ENCODE measurements at places on chromosomes 2 and 18.

DNA sequence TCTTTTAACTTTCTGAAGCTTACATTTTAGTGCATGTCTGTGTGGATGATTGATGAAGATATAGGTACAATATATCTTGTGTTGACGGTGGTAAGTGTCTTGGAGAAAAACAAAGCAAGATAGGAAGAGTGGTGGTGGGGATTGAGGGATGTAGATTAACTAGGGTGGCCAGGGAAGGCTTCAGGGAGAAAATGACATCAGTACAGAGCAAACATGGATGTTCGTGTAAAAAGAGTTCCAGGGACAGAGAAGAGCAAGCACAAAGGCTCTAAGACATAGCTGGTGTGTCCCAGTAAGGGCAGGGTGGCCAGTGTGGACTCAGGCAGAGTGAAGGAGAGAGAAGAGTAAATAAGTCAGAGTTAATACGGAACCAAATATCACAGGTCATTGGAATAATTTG is 2.7 kb upstream of the CERS6 start:
- peaks cover 10% of the 10 kb centered on the region for H3K4me1 ChIP-seq
- H3K27me3 ChIP-seq: no peaks in the 10 kb centered on the region
- H3K4me3 ChIP-seq: no peak overlapping the region
- no peak for DNase-seq
- no peaks in the 10 kb centered on the region for H3K36me3 ChIP-seq
- no peak overlapping the region for H3K27ac ChIP-seq

- no peak for DNase-seq
- no peak overlapping the region for H3K4me3 ChIP-seq
- H3K4me1 ChIP-seq: no peaks in the 10 kb centered on the region
- H3K36me3 ChIP-seq: no peaks in the 10 kb centered on the region
Observed at GRCh38 chr2:217612920-217613319, 389.9 kb downstream of the TNS1 start.

GRCh38 chr2:60861736-60862135 is 19.6 kb upstream of the REL start:
- no peak overlapping the region for H3K27ac ChIP-seq
- H3K4me3 ChIP-seq: no peak overlapping the region
- no peak for DNase-seq
- H3K27me3 ChIP-seq: no peaks in the 10 kb centered on the region

DNA sequence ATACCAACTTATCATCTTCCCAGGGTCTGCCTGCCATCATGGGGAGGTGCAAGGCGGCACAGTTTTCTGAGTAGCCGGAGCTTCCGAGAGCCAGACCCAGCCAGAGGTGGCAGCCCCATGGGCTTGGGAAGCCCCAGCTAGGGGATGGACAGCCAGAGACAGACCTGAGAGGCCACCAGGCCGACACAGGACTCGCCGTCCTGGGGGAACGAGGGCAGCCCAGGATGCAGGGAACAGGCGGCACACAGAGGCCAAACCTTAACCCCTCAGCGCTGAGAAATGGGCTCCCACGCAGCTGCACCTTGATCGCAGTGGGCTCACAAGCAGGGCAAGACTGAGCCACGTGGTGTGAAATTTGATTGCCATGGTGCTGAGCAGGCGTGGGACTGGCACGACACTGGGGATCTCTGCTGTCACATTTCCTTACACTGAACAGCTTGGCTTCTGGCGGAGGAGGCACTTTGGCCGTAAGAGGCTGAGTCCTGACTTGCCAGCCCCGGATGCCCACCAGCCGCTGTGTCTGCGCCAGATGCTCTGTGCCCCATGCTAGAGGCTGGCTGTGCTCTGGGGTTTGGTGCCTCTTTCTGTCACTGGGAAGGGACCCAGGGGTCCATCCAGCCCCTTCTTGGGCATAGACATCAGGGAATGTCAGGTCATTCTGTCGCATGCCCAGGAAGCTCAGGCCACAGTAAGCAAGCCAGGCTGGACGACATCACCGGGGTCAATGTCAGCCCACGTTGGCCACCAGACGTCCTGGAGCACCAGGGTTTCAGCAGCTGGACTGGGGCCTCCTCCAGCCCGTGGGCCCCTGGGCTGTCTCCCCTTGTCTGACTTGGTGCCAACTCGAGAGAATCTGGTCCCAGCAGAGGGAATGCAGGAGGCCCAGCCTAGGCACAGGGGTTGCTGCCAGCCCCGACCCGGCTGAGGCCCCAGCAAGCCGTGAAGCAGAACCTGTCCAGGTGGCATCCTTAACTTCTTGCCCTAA is 312.1 kb upstream of the MYT1L start:
- peaks cover 20% of the 10 kb centered on the region for H3K4me1 ChIP-seq
- DNase-seq: no peak
- no peak overlapping the region for H3K4me3 ChIP-seq
- no peak overlapping the region for H3K27ac ChIP-seq
- no peaks in the 10 kb centered on the region for H3K36me3 ChIP-seq

DNA sequence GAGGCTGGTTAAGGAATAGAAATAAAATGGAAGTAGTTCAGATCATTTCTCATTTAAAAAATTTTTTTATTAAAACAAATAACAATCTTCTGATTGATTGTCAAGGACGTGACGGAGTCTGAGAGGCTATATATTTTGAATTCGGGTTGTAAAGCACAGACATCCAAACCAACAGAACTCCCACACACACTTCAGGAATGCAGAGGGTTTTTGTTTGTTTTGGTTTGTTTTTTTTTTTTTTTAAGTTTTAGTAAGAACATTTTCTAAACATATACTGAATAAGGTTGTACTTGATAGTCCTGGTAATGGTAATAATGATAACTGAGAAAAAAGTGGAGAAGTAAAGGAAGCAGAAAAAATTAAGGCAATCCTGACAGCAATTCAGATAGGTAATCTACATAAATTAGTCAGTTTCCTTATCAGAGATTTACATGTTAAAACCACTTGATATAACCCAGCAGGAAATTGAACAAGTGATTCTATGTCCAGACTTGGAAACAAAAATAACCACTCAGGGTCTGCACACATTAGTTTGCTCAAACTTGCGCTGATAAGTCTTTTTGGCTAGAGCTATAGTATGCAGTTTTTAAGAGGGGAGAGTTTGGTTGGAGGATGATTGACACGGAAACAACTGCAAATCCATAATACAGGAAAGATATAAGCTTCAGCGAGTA is 51.5 kb upstream of the CTAGE1 start:
- no peak for DNase-seq
- no peaks in the 10 kb centered on the region for H3K36me3 ChIP-seq
- no peak overlapping the region for H3K27ac ChIP-seq
- H3K27me3 ChIP-seq: no peaks in the 10 kb centered on the region

DNA sequence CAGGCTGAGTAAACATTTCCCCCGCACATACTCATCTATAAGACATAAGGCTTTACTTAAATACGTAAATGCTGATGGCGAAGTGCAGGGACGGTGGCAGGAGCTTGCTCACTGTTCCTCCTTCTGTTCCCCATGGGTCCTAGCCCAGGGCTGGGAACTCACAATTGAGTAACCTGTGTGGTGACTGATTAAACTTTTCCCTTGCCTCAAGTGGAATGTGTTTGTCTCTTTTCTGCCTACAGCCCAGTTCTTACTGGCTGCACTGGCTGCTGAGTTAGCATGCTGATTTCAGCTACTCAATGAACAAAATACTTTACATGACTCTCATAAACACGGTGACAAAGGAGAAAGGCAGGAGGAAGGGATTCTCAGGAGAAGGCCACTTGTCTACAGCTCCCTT is 87.3 kb downstream of the MARCO start:
- H3K4me3 ChIP-seq: no peak overlapping the region
- H3K27ac ChIP-seq: no peak overlapping the region
- DNase-seq: no peak
- no peaks in the 10 kb centered on the region for H3K36me3 ChIP-seq

- no peak for DNase-seq
- H3K27me3 ChIP-seq: no peaks in the 10 kb centered on the region
Observed at GRCh38 chr18:38047820-38048219, 482.2 kb upstream of the CELF4 start.

DNA sequence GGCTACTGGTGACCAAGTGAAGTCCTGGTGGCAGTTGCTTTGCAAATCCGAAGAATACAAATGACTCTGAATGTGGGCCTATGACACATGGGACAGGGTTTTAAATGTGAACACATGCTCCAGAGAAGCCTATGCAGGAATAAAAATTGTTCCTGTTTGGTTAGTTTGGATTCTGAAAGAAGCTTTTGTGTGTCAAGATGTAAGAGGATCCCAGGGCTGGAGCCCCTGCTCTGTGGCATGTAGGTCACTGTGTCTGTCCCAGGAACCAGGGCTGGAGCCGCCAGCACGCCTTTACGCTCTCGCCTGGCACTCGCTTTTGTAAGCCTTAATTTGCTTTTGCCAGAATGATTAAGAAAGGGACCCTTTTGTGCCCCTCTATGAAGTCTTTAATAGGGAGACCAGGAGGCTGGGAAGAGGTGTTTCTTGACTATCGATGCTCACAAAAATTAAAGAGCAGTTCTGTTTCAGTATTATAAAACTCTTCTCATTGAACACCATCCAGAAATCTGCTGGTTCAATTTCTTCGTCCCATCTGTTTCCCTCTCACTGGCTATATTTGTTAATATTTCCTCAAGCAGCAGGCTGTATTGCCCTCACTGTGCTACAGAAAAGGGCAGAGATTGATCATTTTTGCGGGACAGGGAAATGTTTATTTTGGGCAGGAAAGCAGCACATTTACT is 532.7 kb upstream of the POU3F3 start:
- H3K27me3 ChIP-seq: no peaks in the 10 kb centered on the region
- H3K4me3 ChIP-seq: no peak overlapping the region
- H3K4me1 ChIP-seq: peaks cover 11% of the 10 kb centered on the region

- H3K4me3 ChIP-seq: no peak overlapping the region
- H3K27ac ChIP-seq: no peak overlapping the region
- no peaks in the 10 kb centered on the region for H3K27me3 ChIP-seq
Observed at GRCh38 chr2:158060160-158060834, 41.4 kb upstream of the UPP2 start.

DNA sequence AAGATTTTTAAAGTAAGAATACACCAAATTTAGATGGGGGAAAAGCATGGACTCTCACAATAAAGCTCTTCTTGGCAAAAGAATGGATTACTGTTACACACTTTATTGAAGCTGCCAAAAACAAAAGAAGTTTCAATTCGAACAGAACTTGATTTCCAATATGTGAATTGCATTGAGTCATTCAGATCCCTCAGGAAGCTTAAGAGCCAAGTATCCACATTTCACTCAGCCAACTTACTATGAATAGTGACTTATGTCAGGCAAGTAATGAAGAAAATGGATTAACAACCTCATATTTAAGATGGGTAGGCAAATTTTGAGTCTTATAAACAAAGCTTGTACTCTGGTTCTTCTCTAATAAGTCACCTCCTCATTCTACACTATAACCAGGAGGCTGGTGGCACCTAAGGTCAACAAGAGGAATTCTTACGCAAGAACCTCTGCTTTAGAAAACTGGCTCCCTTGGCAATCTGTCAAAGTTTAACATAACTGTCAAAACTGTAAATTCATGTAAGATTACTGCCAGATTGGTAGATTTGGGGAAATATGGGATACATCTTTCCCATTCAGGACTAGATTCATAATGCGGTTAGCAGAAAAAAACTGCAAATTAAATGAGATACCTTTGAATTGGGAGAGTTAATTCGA is 6.0 kb downstream of the HADHA start:
- H3K4me3 ChIP-seq: no peak overlapping the region
- H3K36me3 ChIP-seq: no peaks in the 10 kb centered on the region
- H3K27ac ChIP-seq: no peak overlapping the region
- H3K27me3 ChIP-seq: no peaks in the 10 kb centered on the region
- DNase-seq: no peak

DNA sequence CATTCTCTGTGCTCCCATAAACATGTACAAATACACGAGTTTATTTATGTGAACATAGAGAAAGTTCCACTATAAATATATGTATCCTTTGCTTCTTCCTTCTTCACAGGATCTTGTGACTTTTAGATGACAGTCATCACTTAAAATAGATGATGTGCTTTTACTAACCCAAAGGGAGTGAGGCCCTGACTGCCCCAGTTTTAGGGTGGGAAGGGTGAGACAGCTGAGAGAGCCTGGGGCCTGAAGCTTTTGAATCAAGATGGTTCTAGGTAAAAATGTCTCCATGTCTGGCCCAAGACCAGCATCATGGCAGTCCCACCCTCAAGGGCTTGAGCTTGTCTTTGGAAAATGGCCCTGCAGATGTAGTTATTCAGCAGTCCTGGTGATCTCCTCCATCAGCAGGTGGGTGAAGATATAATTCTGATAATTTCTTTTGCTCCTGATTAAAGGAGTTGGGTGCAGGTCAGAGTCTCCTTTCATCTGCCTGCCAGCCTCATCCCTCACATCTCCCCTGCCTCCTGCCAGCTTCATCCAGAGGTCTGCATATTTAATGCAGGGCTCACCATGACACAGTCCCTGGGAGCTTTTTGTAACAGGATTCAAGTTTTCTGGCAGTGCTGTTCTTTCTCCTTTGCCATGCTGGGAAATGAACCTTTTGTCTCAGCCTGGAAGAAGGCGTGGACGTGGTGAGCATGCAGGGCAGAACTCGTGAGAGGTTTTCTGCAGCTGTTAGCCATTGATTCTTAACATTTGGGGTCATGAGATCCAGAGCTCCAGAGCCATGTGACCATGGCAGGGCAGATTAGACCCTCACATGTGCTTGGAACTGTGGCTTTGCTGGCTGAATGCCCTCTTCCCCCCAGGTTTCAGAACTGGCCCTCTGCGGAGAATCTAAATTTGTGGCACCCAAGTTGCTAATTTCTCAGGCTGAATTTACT is 2.7 kb downstream of the HRH4 start:
- H3K4me3 ChIP-seq: no peak overlapping the region
- peaks cover 6% of the 10 kb centered on the region for H3K4me1 ChIP-seq
- H3K36me3 ChIP-seq: no peaks in the 10 kb centered on the region
- H3K27me3 ChIP-seq: no peaks in the 10 kb centered on the region

- H3K4me3 ChIP-seq: no peak overlapping the region
- no peaks in the 10 kb centered on the region for H3K27me3 ChIP-seq
- DNase-seq: no peak
- peaks cover 12% of the 10 kb centered on the region for H3K36me3 ChIP-seq
- no peak overlapping the region for H3K27ac ChIP-seq
Observed at GRCh38 chr2:229880892-229881586, 40.8 kb downstream of the TRIP12 start.

GRCh38 chr2:178072000-178072382 is 586 bp downstream of the PDE11A start:
- H3K4me1 ChIP-seq: peaks cover 7% of the 10 kb centered on the region
- H3K36me3 ChIP-seq: no peaks in the 10 kb centered on the region
- H3K27me3 ChIP-seq: peaks cover 46% of the 10 kb centered on the region
- DNase-seq: no peak
- no peak overlapping the region for H3K27ac ChIP-seq

- DNase-seq: no peak
- H3K27me3 ChIP-seq: no peaks in the 10 kb centered on the region
- no peaks in the 10 kb centered on the region for H3K4me1 ChIP-seq
- no peak overlapping the region for H3K4me3 ChIP-seq
- peak overlapping the region; percentile 12 for H3K27ac ChIP-seq
Observed at GRCh38 chr2:69625078-69625795, 18.3 kb downstream of the AAK1 start.

DNA sequence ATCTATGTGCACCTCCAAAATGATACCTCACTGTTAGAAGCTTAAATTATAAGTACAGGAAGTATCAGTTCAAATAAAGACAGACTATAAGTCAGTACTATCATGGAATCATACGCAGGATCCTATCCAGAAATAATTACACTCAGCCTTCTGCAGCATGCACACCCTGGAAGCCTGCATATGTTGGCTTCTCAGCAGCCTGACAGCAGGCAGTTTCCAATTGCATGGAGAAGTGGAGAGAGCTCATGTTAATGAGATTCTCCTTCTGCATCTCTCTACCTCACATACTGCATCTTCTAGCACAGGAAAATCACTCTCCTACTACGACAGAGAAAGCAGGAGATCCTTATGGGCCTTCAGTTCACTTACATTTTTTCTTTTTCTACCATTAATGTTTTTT is 20.5 kb downstream of the NR4A2 start:
- no peak overlapping the region for H3K27ac ChIP-seq
- H3K4me1 ChIP-seq: no peaks in the 10 kb centered on the region
- DNase-seq: no peak

All from neural progenitor cell (in vitro differentiated cells).